ENCODE measurements at places on chromosomes 6 and 20. TPM values are rescaled to one million over a fixed set of nuclear protein-coding genes. Genes with fewer than 3 reads are reported as not detected.

DNA sequence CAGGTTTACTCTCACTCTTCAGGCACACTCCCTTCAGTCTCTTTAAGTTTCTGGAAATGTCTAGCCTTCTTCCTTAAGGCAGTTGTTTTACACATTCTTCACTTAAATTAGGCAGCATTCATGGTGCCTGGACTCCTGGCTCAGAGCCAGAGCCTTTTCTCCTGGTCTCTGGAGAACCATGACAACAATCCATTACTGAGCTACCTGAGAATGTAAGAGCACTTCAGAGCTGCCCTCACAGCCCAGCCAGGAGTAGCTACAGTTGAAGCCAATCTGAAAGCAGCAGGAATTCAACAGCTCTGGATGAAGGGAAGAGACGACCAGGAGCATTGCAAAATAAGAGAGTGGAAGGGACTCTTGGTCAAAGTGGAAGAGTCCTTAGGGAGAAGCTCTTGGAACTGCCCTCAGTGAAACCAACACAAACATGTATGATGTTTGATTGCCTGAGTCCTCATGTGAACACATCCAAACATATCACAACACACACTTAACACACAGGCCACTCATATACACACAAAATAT, 416.8 kb upstream of the SPTLC3 start:
- no peak for DNase-seq
- H3K4me3 ChIP-seq = no peak overlapping the region
- H3K36me3 ChIP-seq = no peaks in the 10 kb centered on the region
- H3K27ac ChIP-seq = no peak overlapping the region
- H3K4me1 ChIP-seq = no peaks in the 10 kb centered on the region

- no peaks in the 10 kb centered on the region for H3K4me1 ChIP-seq
- no peak overlapping the region for H3K27ac ChIP-seq
- H3K27me3 ChIP-seq = no peaks in the 10 kb centered on the region
These were observed 52.5 kb downstream of the PRND start for GRCh38 chr20:4774207-4774606.

DNA sequence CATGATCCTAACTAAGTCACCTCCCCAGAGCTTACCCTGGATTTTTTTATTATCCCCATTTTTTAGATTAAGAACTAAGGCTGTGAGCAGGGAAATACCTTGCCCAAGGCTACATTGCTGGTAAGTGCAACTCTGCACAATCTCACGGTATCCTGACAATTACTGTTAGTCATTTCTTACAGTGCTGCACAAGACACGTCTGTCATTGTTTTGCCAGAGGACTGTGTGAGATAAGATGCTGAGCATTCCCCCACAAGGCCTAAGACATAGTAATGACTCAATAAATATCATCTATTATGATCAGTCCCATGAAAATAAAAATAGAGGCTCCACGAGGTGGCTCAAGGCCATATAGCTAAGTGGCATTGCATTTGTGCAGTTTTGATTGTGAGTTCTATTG, 21.0 kb downstream of the PFDN4 start:
- DNase-seq = no peak
- H3K4me3 ChIP-seq = no peak overlapping the region
- no peaks in the 10 kb centered on the region for H3K36me3 ChIP-seq
- H3K27ac ChIP-seq = no peak overlapping the region

DNA sequence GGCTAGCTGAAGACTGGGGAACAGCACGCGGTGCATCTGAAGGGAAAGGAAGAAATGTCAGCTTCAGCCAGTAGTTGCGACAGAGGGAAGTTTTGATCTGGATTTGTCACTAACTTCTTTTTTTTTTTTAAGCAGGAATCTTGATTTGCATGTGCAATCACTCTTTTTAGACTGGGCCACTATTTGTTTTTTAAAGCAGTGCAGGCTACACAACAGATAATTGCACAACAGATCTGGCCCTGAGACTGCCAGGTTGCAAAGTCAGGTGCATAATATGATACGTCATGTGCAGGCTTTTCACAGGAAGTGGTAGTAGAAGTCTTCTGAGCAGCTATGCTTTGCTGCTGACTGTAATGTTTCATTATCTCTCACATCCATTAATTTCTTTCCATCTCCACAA, 13.5 kb downstream of the PFDN4 start:
- H3K27ac ChIP-seq = peak overlapping the region; percentile 24
- H3K4me1 ChIP-seq = peaks cover 18% of the 10 kb centered on the region

GRCh38 chr6:4624726-4625125, 151.5 kb upstream of the CDYL start:
- no peak overlapping the region for H3K4me3 ChIP-seq
- H3K27ac ChIP-seq = no peak overlapping the region
- peaks cover 7% of the 10 kb centered on the region for H3K36me3 ChIP-seq
- H3K4me1 ChIP-seq = no peaks in the 10 kb centered on the region

Gene BTNL2
- polyA plus RNA-seq = not detected

Measured in immature natural killer cell (primary cell).